ENCODE measurements at places on chromosomes 13 and 19.

GRCh38 chr13:102276404-102276803 is 125.4 kb downstream of the FGF14 start:
- DNase-seq: no peak

- no peak for DNase-seq
These were observed 3.9 kb upstream of the IL12RB1 start for GRCh38 chr19:18090545-18091216.

DNA sequence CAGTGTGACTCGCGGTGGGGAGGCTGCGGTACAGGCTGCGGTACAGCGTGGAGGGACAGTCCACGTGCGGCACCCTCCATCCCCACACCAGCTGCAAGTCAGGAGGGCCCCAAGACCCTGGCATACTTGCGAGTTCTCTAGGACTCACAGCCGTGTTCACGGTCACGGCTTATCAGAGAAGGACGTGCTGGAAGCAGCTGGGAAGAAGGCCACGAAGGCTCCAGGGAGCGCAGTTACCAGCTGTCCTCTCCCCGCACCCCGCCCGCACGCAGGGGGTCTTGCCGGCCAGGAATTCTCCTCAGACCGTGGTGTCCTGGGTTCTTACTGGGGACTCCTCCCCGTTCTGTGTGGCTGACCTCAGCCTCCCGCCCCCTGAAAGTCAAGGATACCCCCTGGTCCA is 6.2 kb downstream of the ZNF444 start:
- DNase-seq: no peak

DNA sequence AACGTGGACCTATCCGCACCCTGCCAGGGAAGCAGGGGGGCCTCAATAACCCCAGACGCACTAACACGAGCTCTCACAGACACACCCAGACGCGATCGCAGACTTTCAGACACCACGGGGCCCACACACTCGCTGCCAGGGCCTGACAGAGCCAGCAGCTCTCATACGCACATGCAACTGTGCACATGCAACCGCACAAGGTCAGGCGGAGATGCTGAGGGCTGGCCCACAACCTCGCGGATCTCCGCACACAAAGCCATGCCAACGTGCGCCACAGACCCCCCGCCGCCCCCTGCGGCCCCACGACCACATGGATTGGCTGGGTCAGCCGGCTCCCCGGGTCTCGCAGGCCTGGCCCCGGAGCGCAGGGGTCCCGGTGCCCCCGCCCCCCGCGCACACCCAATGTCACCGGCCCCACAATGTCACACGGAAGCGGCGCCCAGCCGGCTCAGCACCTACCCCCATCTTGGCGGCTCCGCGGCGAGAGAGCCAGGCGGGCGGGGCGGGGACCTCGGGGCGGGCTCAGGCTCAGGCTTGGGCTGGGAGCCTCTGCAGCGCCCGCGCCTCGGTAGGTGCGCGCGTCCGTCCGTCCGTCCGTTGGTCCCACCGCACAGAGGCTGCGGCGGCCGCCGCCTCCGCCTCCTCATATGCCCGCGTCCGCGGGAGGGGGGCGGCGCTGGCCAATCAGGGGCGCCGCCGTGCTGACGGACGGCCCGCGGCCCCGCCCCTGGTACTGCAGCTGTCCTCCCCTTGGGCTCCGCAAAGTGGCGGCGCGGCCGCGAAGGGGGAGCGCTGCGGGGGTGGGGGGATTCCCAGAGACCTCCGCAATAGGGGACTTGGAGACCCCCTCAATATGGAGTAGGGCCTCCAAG is at the start of gene ATP1A3:
Gene ATP1A3 (minus strand): TSS at position 619 of the 872 bp plus-strand sequence. CDS start 154 bp downstream, at position 465.
- DNase-seq: peak; percentile 67

GRCh38 chr19:54482889-54483288 is 9.8 kb upstream of the CDC42EP5 start:
- DNase-seq: no peak

GRCh38 chr19:49363268-49364082 is at the start of gene DKKL1:
Gene DKKL1, plus strand, starts transcription at chr19:49363877. Its CDS starts 122 bp downstream, at chr19:49363999.
- DNase-seq: peak; percentile 99

- DNase-seq: peak; percentile 32
These were observed 2.7 kb downstream of the UHRF1 start for GRCh38 chr19:4911786-4912672.

Data from left ventricle myocardium inferior (tissue), 1 donor.